D341Med (cell line): ENCODE measurements at places on chromosomes 1 and 21.
A peak's percentile ranks its signal among the peaks of the same experiment; 100 is the strongest.

DNA sequence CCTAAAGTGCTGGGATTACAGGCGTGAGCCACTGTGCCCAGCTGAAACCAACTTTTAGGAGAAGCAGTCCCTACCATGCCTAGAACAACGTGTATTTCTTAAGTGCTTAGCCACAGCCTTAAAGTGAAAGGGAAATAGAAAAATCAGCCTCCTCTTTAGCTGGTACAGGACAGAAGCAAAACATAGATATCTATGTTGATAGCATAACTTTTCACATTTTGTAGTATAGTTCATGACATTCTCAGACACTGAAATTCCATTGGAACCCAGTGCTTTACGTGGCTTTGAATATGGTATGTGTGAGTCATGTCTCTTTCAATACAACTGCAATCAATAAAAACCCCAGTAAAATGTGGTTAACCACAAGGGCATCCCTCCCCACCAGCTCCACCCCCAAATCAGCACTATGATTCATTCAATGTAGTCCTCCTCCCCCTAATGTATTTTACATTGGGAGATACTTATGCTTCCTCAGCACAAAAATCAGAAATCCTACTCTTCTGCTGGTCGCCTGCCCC is 32.1 kb downstream of the TGFB2 start:
- no peak for DNase-seq

DNA sequence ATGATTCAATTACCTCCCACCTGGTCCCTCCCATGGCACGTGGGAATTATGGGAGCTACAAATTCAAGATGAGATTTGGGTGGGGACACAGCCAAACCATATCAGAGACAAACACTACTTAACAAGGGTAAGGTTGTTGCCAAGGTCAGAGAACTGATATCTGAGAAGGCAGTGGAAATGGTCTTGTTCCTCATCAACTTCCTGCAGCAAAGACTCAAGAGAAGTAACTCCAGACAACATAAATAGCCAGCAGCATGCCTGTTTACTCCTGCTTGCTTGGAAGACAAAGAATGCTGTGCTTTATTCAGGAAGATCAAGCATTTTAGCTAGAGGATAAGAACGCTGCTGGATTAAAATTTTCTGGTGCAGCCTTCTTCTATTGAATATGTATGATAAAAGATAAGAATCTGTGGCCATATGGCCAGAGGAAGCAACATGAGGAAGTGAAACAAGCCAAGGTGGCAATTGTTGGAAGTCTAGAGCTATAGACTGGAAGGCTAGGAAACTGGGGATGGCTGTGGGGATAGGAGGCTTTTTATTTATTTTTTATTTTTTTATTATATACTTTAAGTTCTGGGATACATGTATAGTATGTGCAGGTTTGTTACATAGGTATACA is 36.4 kb downstream of the DDAH1 start:
- DNase-seq: no peak

- DNase-seq: no peak
Measured at GRCh38 chr1:165259236-165259635, 97.3 kb downstream of the LMX1A start.

DNA sequence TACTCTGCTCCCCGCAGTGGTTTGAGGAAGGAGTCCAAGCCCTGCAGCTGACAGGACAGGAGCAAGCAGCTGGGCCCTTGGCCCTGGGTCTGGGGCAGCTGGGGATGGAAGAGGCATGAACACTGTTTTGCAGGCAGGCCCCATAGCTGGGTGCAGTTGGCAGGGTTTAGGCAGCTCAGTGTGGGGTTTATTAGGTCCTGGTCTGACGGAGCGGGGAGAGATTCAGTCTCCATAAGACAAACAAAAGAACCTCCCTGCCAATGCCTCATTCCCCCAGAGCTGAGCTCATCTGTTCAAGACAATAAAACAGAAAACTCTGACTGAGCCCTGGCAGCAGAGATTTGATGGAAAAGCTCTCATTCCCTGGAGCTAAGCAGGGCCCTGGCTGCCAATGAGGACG is 37.3 kb downstream of the OLFML2B start:
- no peak for DNase-seq

GRCh38 chr1:165900576-165901380 is 73.4 kb downstream of the UCK2 start:
- DNase-seq: peak; percentile 37

- peak; percentile 68 for DNase-seq
Measured at GRCh38 chr1:35854989-35855700, 27.9 kb upstream of the AGO1 start.

- no peak for DNase-seq
Measured at GRCh38 chr1:221117548-221117951, 238.3 kb downstream of the HLX start.

GRCh38 chr1:179871940-179872339 is 5.7 kb downstream of the TOR1AIP2 start:
- DNase-seq: no peak

- DNase-seq: no peak
Measured at GRCh38 chr1:51753969-51754368, 124.6 kb downstream of the NRDC start.

DNA sequence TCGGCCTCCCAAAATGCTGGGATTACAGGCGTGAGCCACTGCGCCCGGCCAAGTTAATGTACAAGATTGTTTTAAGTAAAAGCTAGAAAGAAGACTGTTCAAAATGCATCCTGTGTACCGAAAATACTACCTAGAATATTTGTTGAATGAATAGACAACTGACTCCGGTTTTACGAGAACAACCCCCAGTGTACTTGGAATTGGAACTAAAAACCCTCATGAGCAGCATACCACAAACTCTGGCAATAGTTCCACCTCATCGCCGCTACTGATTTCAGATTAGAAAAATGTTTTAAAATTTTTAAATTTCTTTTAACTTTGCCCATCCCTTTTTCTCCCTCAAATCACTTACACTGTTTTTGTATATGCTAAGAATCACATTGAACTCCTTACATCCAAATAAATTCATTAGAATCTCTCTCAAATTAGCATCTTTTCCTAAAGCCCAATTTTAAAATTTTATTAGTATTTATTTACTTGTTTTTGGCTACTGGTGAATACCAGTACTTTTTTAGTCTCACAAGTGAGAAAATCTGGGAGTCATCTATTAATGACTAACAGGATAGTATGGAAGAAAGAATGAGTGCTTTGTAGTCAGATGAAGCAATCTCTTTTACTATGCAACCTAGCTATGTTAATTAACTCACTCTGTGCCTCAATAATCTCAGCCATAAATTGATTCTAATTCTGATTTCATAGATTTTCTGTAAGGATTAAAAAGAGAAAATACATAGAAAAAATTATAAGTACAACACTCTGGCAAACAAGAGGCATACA is 95.1 kb downstream of the GPATCH2 start:
- no peak for DNase-seq

- no peak for DNase-seq
Measured at GRCh38 chr1:119364640-119365039, 3.9 kb upstream of the HAO2 start.
